ENCODE measurements at places on chromosomes 2 and 18.

DNA sequence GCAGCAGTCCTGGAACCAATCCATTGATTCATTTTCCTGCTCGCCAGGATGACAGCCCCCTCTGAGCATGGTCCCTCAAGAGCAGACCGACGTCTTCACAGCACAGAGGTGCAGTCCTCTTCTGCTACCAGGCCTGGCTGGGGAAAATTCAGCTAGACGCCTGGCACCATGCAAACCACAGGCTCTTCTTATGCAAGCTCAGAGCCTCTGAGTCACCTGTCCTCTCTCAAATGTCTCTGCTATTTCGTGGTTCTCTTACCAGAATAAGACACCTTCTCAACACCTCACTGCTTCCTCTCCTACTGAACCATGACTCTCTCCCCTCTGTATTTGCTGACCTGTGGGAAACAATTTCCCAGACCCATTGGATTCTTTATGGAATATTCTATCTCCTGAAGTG is 79.8 kb upstream of the CYRIA start:
- peak; percentile 62 for DNase-seq

GRCh38 chr2:129813404-129813803 is 166.1 kb upstream of the RAB6C start:
- DNase-seq: no peak

- no peak for DNase-seq
Measured at GRCh38 chr2:240033330-240033678, 3.1 kb upstream of the OR6B2 start.

DNA sequence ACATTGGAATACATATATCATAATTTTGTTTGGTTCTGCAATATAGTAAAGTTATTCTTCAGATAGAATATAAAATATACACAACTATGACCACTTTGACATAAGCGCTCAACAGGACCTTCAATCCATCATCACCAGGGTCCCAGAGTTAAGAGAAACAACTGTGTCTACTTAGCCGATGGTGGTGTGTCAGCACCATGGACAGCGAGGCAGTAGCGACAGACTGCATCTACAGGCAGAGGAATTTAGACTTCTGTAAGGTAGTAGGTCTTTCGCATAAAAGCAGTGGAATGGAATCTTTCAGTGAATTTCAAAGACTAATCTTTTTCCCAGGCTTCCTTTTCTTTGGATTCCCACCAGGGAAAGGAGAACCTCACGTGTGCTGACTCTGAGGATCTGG is 20.5 kb upstream of the LRPPRC start:
- no peak for DNase-seq

DNA sequence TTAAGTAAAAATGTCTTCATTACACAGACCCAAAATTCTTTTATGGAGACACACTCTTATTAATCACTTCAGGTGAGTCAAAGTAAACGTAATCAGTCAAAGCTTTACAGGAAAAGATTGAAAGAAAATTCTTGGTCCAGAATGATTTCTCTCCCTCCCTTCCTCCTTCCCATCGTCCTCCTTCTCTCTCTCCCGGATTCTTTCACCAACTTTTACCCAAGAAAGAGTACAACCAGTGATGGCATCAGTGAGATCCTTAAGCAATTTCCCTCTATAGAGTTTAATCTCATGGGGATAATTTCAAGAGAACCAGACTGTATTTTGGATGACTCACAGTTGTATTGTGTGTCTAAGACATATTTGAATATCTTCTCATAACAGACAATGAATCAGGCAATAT is 258.1 kb downstream of the ALK start:
- no peak for DNase-seq

GRCh38 chr2:143000599-143000998 is 123.1 kb downstream of the KYNU start:
- no peak for DNase-seq

DNA sequence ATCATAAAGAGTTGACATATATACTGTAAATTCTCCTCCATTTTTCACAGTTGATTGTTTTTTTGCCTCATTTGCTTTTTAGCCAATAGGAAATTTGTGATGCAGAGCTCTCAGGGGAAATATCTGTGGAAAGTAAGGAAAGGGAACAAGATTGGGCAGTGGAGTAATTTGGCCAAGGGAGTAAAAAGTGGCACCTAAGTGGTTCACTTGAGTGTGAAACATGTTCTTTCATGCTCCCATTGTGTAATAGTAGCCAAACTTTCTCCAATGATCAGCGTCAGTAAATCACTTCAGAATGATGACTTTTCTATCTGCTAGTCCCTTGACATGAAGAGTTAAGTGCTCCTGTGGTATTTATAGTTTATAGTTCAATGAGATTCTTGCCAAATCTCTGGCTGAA is 141.9 kb upstream of the KCNJ3 start:
- DNase-seq: no peak

GRCh38 chr2:128502200-128502599 is 183.5 kb upstream of the HS6ST1 start:
- no peak for DNase-seq

GRCh38 chr2:27024188-27024587 is 8.6 kb upstream of the TMEM214 start:
- no peak for DNase-seq

- DNase-seq: no peak
Measured at GRCh38 chr2:64203858-64204632, 59.8 kb upstream of the PELI1 start.

GRCh38 chr18:69380324-69380723 is 20.4 kb upstream of the DOK6 start:
- no peak for DNase-seq

GRCh38 chr2:199581935-199582360 is 124.2 kb upstream of the SATB2 start:
- DNase-seq: no peak

DNA sequence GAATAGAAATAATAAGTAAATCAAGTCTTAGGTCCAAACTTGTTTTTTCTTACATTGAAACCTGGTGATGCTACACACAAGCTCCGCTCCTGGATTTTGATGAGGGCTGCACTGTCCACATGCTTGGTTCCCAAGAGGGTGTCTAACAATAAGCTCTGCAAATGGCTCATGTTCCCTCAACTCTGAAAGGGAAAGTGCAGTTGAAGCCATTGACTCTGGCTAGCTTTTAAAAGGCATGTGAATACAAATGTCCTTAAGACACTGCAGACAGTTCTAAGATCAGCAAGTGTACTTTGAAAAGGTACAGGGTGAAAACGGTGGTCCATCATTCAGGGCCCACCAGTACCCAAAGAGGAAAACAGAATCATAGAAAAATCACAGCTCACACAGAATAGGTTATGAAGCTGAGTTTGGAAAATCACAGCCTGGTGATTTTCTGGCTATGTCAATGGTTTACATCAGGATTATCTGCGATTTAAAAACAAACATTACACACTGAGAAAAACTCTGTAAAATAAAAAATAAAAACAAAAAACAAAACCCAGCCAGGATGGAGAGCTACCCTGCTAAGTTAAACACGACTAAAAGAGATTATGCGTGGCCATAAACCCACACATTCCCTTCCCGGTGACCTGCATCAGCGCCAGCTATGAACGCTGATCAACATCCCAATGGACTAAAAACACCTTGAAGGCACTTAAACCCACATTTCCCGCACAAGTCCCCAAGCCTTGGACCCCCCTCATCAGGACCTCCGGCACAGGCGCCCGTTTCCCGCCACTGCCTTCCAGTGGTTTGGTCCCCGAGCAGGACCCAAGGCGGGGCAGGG is 554 bp downstream of the PFN4 start:
- no peak for DNase-seq

GRCh38 chr18:13520741-13521140 is 205.6 kb downstream of the FAM210A start:
- DNase-seq: no peak

- DNase-seq: no peak
Measured at GRCh38 chr18:51290860-51291259, 93.4 kb upstream of the MEX3C start.

DNA sequence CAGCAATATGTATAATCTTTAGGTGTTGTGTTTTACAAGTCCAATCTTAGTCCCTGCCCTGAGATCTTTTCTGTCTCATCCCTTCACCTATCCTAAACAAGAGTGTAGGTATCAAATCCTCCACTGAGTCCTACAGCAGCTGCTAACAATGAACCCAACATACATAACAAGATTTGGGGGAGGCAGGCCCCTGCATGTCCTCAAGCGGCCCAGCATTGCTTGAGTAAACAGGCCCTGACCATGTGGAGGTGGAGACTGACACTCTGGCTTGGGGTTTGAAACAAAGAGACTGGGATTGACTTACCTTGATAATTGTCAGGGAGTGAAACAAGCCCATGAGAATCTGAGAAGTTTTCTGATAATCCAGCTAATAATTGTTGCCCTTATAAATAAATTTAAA is 213.4 kb downstream of the STK39 start:
- no peak for DNase-seq

- no peak for DNase-seq
Measured at GRCh38 chr18:805755-806110, 6.3 kb downstream of the YES1 start.

GRCh38 chr18:74739926-74740325 is 142.3 kb downstream of the ZNF407 start:
- DNase-seq: no peak

- no peak for DNase-seq
Measured at GRCh38 chr18:30358555-30358954, 684.0 kb downstream of the DSC3 start.

GRCh38 chr2:18346344-18346743 is 214.1 kb downstream of the RDH14 start:
- DNase-seq: no peak

DNA sequence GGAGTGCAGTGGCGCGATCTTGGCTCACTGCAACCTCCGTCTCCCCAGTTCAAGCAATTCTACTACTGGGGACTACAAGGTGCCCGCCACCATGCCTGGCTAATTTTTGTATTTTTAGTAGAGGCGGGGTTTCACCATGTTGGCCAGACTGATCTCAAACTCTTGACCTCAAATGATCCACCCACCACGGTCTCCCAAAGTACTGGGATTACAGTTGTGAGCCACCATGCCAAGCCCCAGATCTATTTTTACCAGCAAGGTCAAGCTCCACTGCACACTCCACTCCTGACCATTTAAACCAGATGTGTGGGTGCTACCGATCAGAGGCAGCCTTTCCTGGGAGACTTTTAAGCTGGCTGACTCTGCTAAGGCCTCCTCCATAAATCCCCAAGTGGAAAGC is 67.5 kb upstream of the CD226 start:
- no peak for DNase-seq

DNA sequence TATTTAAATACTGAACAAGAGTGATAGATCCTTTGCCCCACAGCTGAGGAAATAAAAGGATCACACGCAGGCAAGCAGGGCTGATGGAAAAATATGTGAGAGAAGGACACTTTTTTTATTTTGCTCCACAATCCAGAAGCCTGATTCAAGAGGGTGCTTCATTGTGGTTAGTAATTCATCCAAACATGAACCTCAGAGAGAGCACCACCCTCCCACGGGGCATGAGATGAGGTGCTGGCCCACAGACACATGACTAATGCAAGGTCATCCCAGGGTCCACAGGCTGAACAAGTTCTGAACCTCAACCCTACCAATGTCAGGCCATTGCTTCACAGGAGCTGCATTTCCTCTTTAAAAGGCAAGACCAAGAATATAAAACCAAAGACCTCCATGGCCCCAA is 239.6 kb downstream of the MREG start:
- peak; percentile 2 for DNase-seq

GRCh38 chr2:71133603-71134002 is 3.2 kb downstream of the MPHOSPH10 start:
- DNase-seq: no peak

DNA sequence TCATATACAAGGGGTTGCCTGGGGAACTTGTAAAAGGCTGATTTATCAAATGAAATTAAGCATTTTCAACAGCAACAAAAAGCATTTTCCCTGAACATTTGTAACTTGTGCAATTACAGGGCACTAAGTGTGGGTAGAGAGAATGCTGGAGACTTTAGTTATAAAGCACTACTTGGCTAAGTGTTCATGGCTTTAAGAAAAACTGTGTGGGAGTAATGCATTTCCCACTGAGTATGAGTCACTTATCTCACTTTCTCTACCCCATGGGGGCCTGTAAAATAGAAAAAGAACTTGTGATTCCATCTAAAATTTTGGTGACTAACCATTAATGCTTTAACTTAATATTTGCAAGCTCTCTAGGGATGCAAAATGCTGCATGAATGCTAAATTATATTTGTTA is 193.4 kb downstream of the CCDC102B start:
- no peak for DNase-seq

DNA sequence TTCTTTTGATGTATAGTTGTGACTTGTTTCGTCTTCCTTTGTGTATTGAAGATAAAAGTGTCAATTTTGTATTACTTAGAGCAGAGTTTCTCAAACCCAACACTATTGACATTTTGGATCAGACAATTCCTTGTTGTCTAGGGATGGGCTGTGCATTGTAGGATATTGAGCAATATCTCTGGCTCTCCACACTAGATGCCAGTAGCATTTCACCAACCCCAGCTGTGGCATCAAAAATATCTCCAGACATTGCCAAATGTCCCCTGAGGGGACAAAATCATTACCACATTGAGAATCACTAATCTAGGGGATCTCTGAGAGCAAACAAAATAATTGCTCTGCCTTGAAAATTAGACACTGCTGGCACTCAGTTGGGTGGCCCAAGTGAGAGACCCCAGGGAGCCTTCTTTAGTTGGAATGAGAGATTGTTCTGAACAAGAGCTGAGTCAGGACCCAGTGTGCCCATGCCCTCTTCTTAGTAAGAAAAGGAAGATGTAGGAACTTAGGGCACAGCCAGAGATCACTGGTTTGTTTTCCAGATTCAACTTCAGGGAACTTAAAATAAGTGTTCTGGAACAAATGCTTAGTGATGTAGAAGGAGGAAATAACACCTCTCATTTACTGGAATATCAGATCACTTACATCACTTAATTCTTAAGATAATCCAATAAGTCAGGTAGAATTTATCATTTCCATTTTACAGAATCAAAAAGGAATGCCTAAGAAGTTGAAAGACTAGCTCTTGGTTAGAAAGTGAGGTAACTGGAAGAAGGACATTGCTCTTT is 466.6 kb upstream of the TNP1 start:
- DNase-seq: no peak

- DNase-seq: no peak
Measured at GRCh38 chr2:118968042-118968441, 26.0 kb downstream of the MARCO start.

DNA sequence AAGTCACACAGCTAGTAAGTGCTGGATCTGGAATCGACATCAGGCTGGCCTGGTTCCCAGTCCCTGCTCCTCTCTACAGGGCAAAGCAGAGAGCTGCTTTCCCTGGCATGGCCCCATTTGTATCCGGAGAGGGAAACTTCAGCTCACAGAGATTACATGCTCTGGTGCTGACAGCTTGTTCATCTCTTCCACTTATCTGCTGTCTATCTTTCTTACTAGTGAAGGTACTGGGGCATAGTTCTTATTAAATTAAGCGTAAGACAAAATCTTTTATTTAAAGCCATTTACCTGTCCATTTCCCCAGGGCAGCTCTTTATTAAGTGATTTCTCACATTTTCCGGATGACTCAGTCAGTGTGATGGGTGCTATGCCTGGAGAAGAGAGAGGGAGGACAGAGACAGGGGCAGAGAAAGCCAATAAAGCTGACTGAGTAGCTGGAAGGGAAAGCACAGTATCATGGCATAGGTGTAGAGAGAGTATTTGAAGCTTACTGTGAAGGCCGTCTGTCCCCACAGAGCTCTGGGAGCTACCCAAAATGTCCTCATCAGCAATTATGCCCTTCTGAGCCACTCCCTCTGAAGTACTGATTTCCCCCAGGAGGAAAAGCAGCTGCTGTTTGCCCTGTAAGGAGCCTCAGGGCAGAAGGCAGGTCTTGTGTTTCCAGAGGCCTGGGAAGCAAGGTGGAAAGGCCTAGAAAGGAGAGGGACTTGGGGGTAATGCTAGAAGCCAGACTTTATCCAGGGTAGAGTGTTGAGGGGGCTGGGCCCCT is 44.1 kb upstream of the EPAS1 start:
- DNase-seq: no peak

- DNase-seq: no peak
Measured at GRCh38 chr2:152433289-152433688, 98.3 kb downstream of the FMNL2 start.
